ENCODE measurements at places on chromosomes 2 and 18.

DNA sequence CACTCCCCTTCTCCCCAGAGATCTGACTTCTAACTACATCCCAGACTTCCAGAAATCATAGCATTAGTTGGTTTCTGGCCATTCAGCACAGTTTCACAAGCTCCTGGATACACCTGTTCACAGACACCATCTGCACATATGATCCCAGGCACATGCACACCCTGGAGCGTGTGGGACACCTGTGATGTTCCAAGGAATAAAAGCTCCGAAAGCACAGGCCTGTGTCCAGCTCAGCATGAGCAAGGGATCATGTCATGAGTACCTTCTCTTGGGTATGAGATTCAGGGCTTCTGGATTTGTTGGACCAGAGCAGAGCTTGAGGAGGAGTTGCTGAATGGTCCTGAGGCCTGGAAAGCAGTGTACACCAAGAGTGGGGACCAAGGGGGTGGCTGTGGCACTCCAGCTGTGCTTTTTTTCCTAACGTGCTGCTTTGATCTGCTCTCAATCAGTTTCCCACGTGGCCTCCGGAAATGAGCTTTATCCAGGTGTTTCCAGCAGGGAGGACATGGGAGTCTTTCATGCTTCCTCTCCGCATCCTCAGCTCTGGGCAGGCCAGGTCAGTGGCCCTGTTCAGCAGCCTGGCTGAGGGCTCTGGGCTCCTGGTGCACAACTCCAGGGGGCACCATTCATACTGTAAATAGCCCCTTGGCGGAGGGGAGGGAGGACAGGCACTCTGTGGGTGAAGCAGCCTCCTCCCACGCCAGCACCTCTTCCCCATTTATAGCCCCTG is 1.8 kb downstream of the DYSF start:
- DNase-seq = no peak

GRCh38 chr18:76619621-76620315 is 124.7 kb upstream of the ZNF516 start:
- peak; percentile 81 for DNase-seq

GRCh38 chr2:203692031-203692710 is 14.3 kb upstream of the CD28 start:
- no peak for DNase-seq

GRCh38 chr2:121974897-121975661 is 219.6 kb downstream of the TSN start:
- DNase-seq = peak; percentile 94

GRCh38 chr2:69628325-69629021 is 15.1 kb downstream of the AAK1 start:
- DNase-seq = no peak

DNA sequence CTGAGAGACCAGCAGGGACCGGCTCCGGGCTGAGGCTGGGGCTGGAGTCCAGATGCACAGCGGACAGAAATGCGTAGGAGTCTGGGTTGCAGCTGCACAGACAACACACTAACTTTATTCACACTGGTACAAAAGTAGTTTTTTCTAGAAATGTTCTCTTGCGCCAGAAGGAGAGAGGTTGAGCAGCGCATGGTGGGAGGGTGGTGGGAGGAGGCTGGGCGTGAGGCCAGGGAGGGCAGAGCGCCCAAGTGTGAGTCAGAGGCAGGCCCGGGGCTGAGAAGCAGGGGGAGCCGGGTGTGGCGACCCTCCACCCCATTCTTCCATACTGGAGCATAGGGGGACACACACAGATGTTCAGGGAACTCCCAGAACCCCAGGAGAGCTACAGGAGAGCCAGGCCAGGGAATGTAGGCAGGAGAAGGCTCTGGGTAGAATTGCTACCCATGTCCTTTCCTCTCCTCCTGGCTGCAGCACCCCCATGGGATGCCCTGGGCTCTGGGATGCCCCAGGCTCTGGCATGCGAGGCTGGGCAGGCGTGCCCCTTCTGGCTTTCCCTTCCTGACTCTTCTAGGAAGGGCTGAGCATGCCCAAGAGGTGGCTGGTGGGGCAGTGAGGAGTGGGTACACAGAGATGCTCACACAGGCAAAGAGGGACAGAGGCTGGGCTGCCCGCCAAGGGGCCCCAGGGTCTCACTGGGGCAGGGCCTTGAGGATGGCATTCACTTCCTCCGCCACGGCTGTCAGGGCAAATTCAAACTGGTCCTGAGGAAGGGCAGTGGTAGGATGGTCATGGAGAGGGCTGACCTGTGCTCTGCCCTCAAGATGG is 10.6 kb downstream of the DNAJB2 start:
- no peak for DNase-seq

GRCh38 chr2:104897515-104898184 is 43.7 kb downstream of the POU3F3 start:
- no peak for DNase-seq
